ENCODE measurements at places on chromosomes 1 and 21.

- no peak for DNase-seq
Measured at GRCh38 chr1:153040950-153041631, at the start of gene SPRR2D. Gene SPRR2D (minus strand): TSS chr1:153041120. CDS start chr1:153040346, 774 bp downstream.

DNA sequence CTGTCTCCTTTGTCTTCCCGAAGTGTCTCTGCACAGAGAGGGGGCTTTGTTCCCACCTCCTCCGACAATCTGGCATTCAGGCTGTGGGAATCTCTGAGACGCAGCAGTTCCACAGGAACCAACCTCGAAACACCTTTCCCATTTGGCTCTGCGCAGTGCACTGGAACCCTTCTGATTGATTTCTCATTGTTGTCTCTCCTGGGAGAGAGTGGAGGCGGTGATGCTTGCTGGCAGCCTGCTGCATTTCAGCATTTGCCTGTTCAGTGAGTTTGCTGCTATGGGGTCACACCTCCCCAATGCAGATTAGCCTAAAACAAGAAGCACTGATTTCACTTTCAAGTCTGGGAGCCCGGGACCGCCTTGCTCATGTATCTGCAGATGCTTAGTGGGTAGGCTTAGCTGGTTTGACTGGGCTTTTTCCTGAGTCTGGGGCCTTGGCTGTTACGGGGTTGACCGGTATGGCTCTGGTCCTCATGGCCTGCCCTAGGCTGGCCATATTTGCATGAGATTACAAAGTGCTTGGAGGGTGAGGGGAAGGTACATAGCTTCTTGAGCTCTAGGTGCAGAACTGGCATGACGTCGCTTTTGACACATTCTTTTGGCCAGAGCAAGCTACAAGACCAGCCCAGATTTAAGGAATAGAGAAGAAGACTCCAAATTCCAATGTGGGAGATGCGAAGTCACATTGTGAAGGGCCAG, 695.3 kb downstream of the PTPRU start:
- no peak for DNase-seq

- DNase-seq = no peak
Measured at GRCh38 chr1:56461158-56462127, 117.9 kb downstream of the PLPP3 start.

DNA sequence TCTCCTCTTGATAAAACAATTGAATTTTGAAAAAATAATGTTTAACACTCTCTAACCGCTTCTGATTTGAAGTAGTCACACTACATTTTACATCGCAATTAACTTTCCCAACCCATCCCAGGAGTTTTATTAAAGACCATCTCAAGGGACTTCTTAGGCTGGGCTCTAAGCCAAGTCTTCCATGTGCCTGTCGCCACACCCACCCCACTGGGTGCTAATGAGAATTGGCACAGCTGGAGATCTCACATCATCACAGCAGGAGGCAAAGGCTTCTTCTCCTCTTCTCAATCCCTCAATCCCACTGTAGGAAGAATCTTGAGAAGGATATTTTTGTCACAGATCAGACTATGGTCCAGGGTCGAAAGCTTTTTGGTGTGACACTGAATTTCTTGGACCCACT, 328.9 kb downstream of the NUF2 start:
- no peak for DNase-seq

DNA sequence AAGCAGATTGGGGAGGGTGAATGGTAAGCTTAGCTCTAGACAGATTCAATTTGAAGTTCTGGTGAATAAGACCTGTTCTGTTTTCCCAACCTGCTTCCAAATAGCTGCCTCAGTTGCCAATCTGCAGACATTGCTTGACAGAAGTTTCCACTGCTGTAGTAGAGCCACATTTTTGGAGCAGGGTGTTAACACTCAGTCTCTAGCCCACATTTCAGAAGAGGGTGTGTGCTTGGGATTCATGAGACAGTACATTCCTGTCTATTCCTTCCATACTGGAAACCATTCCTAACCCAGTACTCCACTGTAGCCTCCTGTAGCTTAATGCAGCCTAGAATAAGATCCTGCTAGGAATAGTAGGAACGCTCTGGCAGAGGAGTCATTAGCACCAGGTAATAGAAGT, 450.5 kb downstream of the NUF2 start:
- no peak for DNase-seq
